Activated CD4-positive, alpha-beta T cell treated with anti-CD3 and anti-CD28 coated beads for 1 hour (primary cell): ENCODE measurements at places on chromosomes 13 and 19.

DNA sequence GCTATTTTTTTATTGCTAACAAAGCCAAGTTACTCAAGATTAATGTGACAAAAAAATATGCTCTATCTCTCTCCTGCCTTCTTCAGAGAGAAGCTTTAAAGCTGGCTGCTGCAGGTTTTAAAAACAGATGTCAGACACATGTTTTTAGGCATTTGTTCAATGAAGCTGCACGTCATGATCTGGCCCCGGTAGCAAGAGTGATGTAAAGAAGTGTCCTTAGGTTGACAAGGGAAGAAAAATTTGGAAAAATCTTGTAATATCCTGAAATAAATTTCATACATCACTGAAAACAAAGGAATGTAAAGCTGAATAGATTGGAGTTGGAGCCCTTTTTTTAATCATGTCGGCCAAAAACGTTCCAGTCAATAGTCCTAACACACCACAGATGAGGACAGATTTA lies 531.4 kb upstream of the NBEA start:
- no peak for DNase-seq

DNA sequence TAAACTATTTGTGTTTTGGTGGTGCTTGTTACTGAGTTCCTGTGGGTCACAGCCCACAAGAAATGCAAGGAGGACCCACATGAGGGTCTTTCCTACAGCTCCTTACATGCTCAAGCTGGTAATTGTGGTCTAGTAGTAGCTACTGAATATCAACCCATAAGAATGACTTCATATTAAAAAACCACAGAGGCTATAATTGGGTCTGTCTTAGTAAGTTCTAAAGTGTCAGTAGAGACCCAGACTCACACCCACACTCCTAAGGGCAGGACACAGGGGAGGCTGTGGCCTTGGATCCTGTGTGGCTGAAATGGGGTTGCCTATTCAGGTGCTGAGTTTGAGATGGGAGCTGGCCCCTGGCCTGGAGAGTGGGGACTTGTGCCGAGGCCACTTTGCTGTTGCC lies 19.6 kb downstream of the TFDP1 start:
- DNase-seq: no peak

DNA sequence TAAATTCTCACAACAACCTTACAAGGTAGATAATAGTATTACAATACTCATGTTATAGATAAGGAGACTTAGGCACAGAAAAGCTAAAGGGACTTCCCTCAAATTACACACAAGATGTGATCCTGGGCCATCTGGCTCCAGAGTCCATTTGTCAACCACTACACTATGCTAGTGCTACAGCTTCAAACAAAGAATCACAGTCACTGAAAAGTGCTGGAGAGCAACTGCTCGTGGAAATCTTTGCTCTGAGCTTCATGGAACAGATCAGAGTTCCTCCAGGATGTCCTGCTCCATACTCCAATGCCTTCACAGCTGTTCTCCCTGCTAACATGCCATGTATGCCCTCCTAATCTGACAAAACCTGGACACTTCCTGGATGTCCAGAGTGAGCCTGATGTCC lies 271.2 kb downstream of the ENOX1 start:
- DNase-seq: no peak

- DNase-seq: no peak
These were observed 5.6 kb downstream of the SNRPA start for GRCh38 chr19:40756502-40757110.

DNA sequence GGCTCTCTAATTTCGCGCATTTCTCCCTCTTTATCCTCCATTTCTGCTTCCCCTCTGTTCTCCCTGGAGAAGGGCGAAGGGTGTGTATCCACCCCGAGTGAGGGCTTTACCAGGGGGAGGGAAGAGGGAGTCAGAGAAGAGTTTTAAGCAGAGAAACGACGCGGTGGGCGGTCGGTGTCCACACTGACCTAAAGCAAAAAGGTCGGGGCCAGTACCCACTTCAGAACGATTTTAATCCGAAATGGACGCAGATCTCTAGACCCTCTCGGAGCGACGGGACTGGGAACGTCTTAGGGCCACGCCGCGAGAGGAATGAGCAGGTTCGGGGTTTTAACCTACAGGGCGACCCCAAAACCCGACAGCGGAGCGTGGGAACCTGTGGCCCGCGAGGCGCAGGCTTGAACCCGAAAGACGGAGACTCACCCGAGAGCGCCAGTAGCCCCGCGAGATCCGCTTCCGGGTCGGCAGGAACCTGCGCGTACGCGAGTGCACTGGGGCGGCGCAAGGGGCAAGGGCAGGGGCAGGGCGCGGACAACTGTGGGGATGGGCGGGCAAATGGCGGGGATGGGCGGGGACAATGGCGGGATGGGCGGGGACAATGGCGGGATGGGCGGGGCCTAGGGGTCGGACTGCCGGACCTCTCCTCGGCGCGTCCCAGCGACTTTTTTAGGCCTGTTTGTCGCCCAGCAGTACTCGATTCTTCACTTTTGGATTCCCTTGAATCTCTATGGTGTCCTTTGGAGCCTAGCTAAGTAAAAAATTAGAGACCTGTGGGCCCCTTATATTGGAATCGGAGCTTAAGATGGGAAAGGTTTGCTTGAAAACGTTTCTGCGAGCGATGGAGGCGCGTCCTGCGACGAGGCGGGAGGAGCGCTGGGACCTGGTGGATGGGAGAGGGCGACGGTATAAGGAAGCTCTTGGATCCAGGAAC lies at the start of gene ZNF677:
TSS of gene ZNF677 (minus strand) at position 463 of the 931 bp plus-strand sequence. CDS start 3,323 bp downstream, outside the sequence.
- peak; percentile 66 for DNase-seq
